Activated CD4-positive, alpha-beta T cell treated with anti-CD3 and anti-CD28 coated beads for 36 hours (primary cell): ENCODE measurements at places on chromosomes 5 and 9. TPM values are rescaled to one million over a fixed set of nuclear protein-coding genes. Genes with fewer than 3 reads are reported as not detected.
A peak's percentile ranks its signal among the peaks of the same experiment; 100 is the strongest.

- no peaks in the 10 kb centered on the region for H3K36me3 ChIP-seq
- no peak overlapping the region for H3K27ac ChIP-seq
- H3K27me3 ChIP-seq: peaks cover 6% of the 10 kb centered on the region
- no peak overlapping the region for H3K4me3 ChIP-seq
Observed at GRCh38 chr5:137075163-137075970, 423.8 kb downstream of the SPOCK1 start.

RMI1 gene
- total RNA-seq: 25.5 TPM

DNA sequence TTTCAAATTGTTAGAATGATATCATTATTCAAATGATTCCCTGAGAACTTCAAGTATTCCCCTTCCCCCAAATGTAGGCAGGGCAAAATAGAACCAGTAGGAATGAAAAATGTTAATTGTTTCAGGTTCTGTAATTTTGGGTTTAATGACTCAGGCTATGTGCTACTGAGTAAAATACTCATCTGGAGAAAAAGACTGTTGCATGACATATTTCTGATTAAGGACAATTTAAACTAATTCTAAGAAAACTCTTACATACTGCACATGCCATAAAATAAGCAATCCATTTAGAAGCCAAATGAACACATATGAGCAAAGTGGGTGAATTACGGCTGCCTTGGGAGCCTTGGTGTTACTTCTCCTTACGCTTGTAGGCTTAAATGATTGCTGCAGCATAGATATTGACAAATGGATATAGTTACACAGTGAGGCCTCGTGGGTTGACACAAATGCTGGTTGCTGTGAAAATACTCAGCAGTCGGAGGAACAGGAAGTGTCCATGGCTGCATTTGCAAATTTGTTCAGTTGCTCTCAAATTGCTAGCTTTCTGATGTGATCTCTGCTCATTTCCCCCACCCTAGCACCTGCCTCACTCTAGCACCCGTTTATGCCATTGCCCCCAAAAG, 174.9 kb upstream of the DMAC1 start:
- no peaks in the 10 kb centered on the region for H3K27me3 ChIP-seq
- no peaks in the 10 kb centered on the region for H3K36me3 ChIP-seq
- H3K4me3 ChIP-seq: no peak overlapping the region
- DNase-seq: peak; percentile 41
- H3K4me1 ChIP-seq: peaks cover 54% of the 10 kb centered on the region

DNA sequence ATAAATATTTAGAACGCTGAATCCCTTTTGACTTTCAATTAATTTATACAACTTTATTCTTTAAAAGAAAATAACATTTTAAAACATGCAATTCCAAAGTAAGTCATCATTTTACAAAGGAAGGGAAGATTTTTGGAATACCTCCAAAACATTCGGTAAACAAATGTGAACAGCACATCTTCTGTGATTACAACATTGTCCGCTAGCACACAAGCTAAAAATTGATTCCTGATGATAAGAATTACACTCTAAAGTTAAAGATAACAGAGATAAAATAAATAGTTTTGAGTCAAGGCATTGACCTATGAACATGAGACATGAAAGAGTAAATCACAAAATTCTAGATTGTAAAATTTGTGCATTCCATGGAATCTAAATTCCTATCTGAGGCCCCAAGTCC, 56.2 kb upstream of the TRAF1 start:
- H3K4me1 ChIP-seq: peaks cover 2% of the 10 kb centered on the region
- H3K36me3 ChIP-seq: no peaks in the 10 kb centered on the region
- H3K4me3 ChIP-seq: no peak overlapping the region
- DNase-seq: no peak
